Suprapubic skin (tissue), 4 donors: ENCODE measurements at places on chromosomes 7 and 10. TPM values are rescaled to one million over a fixed set of nuclear protein-coding genes. Genes with fewer than 3 reads are reported as not detected.

DNA sequence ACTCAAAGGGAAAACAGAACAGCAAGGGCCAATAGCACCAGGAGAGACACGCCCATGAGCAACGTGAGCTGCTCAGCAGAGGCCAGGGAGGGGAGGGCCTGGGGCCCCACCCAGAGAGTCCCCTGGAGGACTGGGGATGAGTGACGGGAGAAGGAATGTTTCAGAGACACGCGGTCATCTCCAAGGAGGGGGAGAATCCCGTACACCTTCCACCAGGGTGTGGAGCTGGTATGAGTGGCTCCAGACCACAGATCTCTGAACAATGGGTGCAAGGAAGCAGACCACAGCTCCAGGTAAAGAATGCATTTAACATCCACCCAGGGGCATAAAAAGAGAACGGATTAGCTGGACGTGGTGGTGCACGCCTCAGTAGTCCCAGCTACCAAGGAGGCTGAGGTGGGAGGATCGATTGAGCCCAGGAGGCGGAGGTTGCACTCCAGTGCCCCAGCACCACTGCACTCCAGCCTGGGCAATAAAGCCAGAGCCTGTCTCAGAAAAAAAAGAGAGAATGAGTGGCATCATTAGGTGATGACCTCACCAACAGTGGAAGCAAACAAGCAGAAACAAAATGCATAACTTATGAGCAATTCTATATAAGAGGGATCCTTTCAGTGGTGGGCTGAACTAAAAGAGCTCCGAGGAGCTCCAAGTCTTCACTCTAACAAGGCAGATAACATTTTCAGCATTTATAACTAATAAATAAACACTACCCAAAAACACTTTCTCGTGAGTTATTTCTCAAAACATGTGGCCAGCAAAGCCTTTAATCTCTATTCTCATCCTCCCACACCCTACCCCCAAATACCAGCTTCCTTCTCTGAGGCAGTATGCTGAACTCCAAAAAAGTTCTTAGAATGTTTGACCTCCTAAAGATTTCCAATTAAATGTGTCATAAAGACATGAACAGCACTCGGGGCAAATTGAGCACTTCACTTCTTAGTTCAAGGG lies 12.5 kb downstream of the PSAP start:
- peaks cover 7% of the 10 kb centered on the region for H3K36me3 ChIP-seq
- H3K27me3 ChIP-seq, result no peaks in the 10 kb centered on the region
- H3K4me3 ChIP-seq, result no peak overlapping the region
- H3K27ac ChIP-seq, result peak overlapping the region; percentile 72
- peaks cover 89% of the 10 kb centered on the region for H3K4me1 ChIP-seq

- H3K4me1 ChIP-seq, result peaks cover 6% of the 10 kb centered on the region
- no peaks in the 10 kb centered on the region for H3K36me3 ChIP-seq
- H3K4me3 ChIP-seq, result no peak overlapping the region
- no peak for DNase-seq
Observed at GRCh38 chr7:1425292-1426136, 33.8 kb downstream of the MICALL2 start.

GRCh38 chr10:112716076-112716475 lies 234.0 kb upstream of the TCF7L2 start:
- H3K36me3 ChIP-seq, result no peaks in the 10 kb centered on the region
- no peaks in the 10 kb centered on the region for H3K4me1 ChIP-seq
- no peak overlapping the region for H3K4me3 ChIP-seq
- no peak overlapping the region for H3K27ac ChIP-seq

DNA sequence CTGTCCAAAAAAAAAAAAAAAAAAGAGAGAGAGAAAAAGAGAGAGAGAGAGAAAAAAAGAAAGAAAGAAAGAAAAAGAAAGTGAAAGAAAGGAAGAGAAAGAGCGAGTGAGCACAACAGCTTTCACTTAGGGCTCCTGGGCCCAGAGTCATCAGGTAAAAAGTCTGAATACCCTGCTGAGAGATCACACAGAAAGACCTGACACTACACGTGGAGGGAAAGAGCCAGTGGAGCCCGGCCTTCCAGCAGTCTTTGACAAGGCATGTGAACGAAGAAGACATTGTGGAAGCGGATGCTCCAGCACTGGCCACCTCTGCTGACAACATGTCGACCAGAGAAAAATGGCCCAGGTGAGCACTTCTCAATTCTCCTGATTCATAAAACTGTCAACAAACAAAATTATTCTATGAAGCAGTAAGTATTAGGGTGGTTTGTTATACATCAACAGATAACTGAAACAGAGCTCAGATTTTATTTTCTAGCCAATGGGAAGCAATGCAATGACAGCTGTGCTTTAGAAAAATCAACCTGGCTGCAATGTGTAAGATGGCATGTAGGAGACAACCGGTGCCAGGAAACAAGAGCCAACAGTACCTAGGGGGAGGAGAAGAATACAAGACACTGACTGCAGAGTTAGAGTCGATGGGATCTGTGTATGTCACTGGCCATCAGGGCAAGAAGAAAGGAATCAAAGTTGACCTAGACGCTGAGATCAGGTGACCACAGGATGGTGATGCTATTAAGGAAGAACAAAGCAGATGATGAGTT lies 4.4 kb downstream of the RNF216 start:
- no peak overlapping the region for H3K27ac ChIP-seq
- H3K4me3 ChIP-seq, result no peak overlapping the region
- H3K4me1 ChIP-seq, result peaks cover 32% of the 10 kb centered on the region
- no peaks in the 10 kb centered on the region for H3K36me3 ChIP-seq
- no peaks in the 10 kb centered on the region for H3K27me3 ChIP-seq

- H3K27me3 ChIP-seq, result no peaks in the 10 kb centered on the region
- peaks cover 17% of the 10 kb centered on the region for H3K4me1 ChIP-seq
- peaks cover 65% of the 10 kb centered on the region for H3K36me3 ChIP-seq
- no peak for DNase-seq
Observed at GRCh38 chr7:130872756-130873448, 138.9 kb upstream of the KLF14 start.

GRCh38 chr7:70525991-70526390 lies 606.0 kb upstream of the GALNT17 start:
- no peak overlapping the region for H3K27ac ChIP-seq
- peaks cover 6% of the 10 kb centered on the region for H3K4me1 ChIP-seq
- H3K4me3 ChIP-seq, result no peak overlapping the region
- no peaks in the 10 kb centered on the region for H3K36me3 ChIP-seq

DNA sequence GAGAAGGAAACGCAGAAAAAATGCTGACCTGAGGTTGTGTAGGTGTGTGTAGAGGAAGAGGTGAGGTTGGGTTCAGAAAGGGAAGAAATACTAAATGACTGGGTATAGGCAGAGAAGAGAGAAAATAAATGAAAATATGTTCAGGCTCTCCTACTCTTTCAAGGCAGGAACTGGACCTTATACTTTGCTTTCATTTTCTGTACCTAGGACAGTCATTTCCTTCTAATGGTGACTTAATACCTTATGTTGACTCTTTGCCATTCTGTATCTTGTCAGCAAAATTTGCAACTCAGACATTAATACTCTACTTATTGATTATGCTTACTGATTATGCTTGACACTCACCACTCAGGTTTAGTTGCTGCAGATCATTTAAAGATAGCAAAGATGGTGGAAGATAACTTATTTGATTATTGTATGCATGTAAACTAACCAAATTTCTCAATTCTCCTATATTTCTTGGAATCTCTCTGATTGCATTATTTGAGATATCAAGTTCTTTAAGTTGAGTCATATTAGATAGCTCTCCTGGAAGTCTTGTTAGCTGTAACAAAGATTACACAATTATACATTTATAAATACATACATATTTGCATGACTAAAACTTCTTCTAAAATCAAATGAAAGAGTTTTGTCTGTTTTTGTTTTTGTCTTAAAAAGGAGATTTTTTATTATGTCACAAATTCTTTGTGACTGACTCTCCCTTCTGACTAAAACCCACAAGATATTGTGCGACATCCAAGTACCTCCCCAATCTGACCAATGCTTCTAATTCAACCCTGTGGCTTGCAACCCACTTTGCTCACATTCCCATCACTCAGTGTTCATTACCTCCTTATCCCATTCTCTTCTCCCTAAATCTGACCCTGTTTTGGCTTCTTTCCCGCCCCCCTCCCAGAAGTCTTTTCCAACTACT lies 20.0 kb downstream of the LRRD1 start:
- H3K27ac ChIP-seq, result no peak overlapping the region
- no peaks in the 10 kb centered on the region for H3K27me3 ChIP-seq
- H3K36me3 ChIP-seq, result no peaks in the 10 kb centered on the region
- H3K4me1 ChIP-seq, result no peaks in the 10 kb centered on the region

DNA sequence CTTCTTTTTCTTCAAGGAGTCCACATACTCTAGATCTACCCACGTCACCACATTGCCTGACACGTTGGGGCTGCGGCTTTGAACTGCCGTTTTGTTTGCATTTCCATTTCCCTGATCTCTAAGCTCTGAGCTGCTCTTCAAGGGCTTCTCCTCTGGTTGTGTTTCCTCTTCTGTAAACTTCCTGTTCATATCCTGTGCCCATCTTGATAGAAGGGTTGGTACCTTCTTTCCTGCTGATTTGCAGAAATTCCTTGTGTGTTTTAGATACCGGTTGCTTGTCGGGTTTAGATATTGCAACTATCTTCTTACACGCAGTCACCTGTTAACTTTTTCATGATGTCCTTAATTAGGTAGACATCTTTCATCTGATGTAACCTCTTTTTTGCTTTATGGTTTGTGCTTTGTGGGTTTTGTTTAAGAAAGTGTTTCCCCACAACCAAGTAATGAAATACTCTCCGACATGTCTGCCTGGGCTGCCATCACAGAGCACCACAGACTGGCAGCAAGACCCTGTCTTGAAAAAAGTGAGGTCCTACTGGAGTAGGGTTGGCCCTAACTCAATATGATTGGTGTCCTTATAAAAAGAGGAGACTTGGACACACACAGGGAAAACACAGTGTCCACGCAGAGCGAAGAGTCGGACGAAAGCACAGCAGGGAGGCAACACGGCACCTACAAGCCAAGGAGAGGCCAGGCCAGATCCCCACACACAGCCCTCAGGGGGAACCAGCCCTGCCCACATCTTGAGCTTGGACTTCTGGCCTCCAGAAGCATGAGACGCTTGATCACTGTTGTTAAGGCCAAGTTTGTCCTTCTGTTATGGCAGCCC lies 99.1 kb upstream of the PDGFA start:
- H3K27me3 ChIP-seq, result no peaks in the 10 kb centered on the region
- no peak overlapping the region for H3K27ac ChIP-seq

DNA sequence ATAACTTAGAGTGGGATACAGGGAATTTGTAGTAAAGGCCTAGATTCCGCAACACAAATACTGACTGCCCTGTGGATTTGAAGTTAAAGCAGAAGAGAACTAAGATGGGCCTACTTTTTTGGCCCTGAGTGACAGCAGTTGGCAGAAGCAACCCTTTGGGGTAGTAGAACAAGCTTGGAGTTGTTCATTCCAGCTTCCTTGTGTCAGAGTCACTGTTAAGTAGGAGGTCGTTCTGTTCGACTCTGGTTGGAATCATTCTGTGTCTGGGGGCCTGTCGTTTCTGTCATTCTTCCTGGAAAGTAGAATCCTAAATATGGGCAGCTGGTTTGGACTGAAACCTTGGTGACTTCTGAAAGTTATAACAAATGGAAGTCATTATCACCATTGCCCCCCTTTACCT lies 865.9 kb downstream of the LRMDA start:
- H3K4me1 ChIP-seq, result no peaks in the 10 kb centered on the region
- no peak overlapping the region for H3K4me3 ChIP-seq
- no peak overlapping the region for H3K27ac ChIP-seq
- DNase-seq, result no peak
- no peaks in the 10 kb centered on the region for H3K27me3 ChIP-seq

GRCh38 chr7:91325726-91326125 lies 61.5 kb downstream of the FZD1 start:
- no peaks in the 10 kb centered on the region for H3K36me3 ChIP-seq
- no peak overlapping the region for H3K27ac ChIP-seq
- DNase-seq, result no peak
- H3K4me3 ChIP-seq, result no peak overlapping the region
- H3K27me3 ChIP-seq, result no peaks in the 10 kb centered on the region
- no peaks in the 10 kb centered on the region for H3K4me1 ChIP-seq

DNA sequence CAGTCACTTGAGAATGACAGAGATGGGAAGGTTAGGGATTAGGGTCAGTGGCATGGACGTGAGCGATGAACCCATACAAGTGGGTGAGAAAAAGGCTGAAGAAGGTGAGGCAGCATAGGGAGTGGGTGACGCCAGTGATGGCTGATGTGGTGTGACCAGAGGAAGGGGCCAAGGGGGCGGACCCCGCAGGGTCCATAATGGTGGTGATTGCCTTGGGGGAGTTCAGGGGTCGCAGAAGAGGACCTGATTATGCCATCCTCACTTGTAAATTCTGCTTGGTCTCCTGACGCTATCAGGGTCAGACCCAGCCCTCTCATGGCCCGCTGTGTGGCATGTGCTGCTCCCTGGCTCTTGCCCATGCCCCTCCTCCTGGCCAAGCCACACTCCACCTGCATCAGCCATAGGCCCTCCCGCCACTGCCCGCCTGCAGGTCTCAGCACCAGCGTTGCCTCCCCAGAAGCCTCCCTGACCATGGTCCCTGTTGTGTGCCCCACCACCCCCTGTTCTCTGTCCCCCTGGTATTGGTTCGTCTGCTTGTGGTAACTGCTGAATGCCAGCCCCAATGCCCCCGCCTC lies 235.7 kb downstream of the EBF3 start:
- H3K27me3 ChIP-seq, result no peaks in the 10 kb centered on the region
- no peaks in the 10 kb centered on the region for H3K36me3 ChIP-seq
- H3K27ac ChIP-seq, result no peak overlapping the region
- H3K4me1 ChIP-seq, result no peaks in the 10 kb centered on the region
- H3K4me3 ChIP-seq, result no peak overlapping the region
- DNase-seq, result no peak

GRCh38 chr7:80763289-80763688 lies 124.8 kb downstream of the CD36 start:
- H3K27me3 ChIP-seq, result no peaks in the 10 kb centered on the region
- no peaks in the 10 kb centered on the region for H3K36me3 ChIP-seq
- no peak overlapping the region for H3K4me3 ChIP-seq
- no peaks in the 10 kb centered on the region for H3K4me1 ChIP-seq

DNA sequence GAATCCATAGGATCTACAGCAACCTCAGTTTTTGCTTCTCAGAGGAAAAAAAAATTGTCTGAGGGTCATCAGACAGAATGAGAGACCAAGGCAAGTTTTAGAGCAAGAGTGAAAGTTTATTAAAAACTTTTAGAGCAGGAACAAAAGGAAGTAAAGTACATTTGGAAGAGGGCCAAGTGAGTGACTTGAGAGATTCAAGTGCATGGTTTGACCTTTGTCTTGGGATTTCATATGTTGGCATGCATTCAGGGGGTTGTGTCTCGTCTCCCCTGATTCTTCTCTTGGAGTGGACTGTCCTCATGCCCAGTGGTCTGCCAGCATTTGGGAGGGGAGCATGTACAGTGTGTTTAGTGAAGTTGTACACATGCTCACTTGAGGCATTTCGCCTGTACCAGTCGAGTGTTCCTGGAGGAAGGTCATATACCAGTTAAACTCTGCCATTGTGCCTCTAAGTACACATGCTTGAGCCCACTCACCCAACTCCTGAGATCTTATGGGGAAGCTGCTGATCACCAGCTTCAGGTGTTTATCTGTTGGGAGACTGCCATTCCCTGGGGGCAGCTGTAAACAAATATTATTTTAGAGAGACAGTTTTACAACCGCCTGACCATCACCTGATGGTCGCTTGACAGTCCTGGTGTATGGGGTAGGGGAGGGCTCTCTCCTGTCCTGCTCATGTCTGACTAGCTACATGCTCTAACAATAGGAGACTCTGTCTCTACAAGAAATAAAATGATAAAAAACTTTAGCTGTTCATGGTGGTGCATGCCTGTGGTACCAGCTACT lies 109.4 kb downstream of the EEPD1 start:
- no peaks in the 10 kb centered on the region for H3K27me3 ChIP-seq
- no peak overlapping the region for H3K27ac ChIP-seq
- no peaks in the 10 kb centered on the region for H3K36me3 ChIP-seq
- no peak for DNase-seq
- no peak overlapping the region for H3K4me3 ChIP-seq
- peaks cover 49% of the 10 kb centered on the region for H3K4me1 ChIP-seq

ARF5 gene
- 235 TPM for total RNA-seq

CDK14 gene
- total RNA-seq, result 5.1 TPM

IQUB gene
- total RNA-seq, result 0.39 TPM

ABCB4 gene
- total RNA-seq, result 2.8 TPM

CDC14C gene
- total RNA-seq, result not detected

EXOC4 gene
- total RNA-seq, result 66.3 TPM

DYDC2 gene
- total RNA-seq, result not detected
